ENCODE measurements at places on chromosomes 16 and 17.

DNA sequence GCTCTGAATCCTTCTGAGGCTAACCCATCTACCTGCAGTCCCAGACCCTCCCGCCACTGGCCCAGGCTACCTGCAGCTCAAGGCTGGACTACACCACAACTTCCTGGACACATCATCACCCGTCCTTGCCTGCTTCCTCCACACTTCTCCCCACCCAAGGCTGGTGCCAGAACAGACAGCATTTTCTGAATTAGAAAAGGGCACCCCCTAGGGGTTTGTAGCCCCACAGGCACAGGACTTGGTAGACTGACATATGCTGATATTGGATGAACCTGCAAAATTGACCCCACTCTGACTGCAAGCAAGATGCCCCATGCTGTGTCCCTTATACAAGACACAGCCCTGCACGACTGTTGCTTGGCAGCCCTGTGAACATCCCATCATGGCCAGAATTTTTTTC lies 271.5 kb upstream of the C16orf82 start:
- no peak for DNase-seq

DNA sequence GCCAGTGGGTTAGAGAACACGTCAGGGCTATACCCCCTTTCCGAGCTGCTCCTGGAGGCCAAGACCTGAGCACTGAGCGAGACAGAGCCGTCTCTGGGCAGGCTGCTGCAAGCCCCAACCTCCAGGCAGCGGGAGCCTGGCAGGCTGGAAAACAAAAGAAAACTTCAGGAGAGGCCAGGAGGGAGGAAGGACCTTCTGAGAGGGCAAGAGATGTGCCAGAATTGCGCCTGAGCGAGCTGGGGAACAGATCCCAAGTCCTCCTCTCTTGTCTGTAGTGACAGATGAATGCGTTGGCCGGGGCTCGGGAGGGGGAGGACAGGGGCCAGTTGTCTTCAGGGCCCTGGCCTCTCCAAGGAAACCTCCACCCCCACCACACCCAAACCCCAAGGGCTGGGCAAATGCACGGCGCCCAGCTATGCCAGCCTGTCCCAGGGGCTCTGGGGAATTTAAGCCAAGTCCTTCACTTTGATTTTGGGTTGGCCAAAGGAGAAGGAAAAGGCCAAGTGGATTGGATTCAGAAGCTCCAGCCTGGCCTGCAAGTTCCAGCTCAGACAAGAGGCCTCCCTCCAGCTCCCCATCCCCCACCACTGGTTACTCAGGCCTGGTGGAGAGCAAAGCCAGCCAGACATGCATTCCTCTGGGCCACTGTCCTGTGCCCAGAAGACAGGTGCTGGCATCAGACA lies 18.1 kb downstream of the SDK2 start:
- DNase-seq, result peak; percentile 93

DNA sequence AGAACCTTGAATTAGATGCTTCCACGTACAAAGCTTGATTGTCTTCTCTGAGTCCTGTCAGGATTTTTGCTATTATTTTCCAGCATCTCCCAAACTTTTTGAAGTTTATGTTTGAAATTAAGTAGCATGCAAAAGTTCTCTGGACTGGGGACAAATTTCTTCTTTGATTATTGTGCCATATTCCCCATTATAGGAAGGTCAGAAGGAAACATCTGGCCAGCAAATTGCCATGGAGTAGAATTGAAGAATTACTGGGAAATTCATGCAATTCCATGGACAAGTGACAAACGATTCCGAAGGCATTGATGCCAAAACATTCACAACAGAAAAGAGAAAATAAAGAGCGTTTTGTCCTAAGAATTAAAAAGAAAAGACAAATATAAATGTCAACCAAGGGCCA lies 737.2 kb downstream of the CDH11 start:
- no peak for DNase-seq

GRCh38 chr17:78184868-78185267 lies 2.0 kb downstream of the TK1 start:
- no peak for DNase-seq

DNA sequence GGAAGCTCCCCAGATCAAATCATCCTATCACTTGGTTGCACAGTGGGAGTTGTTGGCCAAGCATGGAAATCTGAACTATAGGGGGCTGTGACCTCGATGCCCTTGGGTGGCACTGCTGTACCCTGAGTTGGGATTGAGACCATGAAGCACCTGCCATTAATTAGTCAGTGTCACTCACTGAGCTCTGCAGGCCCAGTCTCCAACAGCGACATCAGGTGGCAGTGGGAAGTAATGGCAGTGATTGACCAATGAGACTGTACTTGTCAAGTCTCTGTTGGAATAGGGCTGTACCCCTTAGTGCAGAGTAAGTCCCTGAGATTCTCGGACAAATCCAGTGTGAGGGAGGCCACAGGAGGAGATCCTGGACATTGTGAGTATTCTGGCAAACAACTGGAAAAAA lies 118.0 kb upstream of the RPL38 start:
- DNase-seq, result no peak

GRCh38 chr16:86313631-86314030 lies 196.7 kb upstream of the FOXF1 start:
- DNase-seq, result no peak
